ENCODE measurements at places on chromosomes 13 and 19.

GRCh38 chr13:85486663-85487062 is 312.6 kb downstream of the SLITRK6 start:
- DNase-seq: no peak

DNA sequence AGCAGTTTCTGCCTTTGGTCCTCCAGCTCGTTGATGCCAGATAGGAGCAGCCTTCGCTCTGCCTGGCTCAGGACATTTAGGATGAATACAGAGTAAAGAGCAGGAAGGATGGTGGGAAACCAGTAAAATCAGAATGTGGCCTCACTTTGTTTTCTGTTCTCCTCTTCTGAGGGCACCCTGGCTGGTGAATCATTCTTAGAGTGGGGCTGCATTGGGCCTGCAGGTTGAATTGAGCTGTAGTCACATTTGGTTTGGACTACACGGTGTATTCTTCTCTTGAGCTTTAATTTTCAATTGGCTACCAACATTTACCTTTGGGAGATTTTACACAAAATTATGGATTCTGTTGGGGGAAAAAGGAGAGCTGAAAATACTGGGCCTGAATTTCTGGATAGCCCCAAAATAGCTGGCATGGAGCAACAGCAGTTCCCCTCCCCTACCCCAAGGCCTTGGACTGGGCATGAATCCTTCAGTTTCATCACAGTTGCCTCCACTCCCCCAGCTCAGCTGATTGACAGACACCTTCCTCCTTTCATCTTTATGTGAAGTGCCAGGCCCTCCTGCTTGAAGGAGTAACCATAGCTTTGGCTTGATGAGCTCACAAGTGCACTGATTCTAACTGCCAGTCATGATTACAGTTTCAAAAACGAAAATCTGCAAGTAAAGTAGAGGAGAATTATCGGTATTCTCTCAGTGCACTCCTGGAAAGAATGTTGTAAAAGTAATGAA is 24.3 kb downstream of the ERCC5 start:
- no peak for DNase-seq

DNA sequence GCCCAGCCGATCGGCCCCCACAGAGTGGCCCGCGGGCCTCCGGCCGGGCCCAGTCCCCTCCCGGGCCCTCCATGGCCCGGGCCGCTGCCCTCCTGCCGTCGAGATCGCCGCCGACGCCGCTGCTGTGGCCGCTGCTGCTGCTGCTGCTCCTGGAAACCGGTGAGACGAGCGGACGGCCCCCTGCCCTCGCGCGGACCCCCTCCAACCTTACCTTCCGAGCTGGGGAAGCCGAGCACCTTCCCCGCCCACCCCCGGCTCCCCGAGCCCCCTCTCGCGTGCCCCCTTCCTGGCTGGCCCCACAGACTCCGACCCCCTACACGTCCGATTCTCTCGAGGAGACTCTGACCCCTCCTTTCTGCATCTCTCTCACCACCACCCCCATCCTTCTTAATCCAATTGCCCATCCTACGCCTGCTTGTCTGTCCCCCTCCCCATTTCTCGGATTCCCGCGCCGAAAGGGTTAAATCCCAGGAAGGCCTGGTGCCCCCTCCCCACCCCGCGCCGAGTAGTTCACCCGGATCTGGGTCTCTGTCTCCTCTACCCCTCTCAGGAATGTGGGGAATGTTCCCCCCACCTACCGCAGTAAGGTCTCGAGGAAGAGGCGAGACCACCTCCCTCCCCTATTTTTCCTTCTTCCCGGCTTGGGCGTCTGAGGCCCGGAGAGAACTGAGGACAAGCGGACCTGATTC is 502 bp downstream of the NECTIN2 start:
- DNase-seq: peak; percentile 64

DNA sequence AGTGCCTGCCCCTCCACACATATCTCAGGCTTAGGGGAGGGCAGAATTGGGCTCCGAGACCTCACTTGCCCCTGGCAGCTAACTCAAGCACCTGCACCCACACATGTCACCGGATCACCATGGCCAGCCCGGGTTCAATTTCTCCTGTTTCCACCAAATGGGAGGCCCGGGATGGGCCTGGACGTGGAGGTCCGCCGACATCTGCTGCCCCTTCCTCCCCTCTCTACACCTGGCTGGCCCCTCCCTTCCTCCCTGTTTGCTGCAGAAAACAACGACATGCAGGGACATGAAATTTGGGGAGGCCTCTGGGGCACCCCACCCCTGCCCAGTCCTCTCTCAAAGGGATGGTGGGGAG is 1.3 kb downstream of the PRKD2 start:
- DNase-seq: no peak

DNA sequence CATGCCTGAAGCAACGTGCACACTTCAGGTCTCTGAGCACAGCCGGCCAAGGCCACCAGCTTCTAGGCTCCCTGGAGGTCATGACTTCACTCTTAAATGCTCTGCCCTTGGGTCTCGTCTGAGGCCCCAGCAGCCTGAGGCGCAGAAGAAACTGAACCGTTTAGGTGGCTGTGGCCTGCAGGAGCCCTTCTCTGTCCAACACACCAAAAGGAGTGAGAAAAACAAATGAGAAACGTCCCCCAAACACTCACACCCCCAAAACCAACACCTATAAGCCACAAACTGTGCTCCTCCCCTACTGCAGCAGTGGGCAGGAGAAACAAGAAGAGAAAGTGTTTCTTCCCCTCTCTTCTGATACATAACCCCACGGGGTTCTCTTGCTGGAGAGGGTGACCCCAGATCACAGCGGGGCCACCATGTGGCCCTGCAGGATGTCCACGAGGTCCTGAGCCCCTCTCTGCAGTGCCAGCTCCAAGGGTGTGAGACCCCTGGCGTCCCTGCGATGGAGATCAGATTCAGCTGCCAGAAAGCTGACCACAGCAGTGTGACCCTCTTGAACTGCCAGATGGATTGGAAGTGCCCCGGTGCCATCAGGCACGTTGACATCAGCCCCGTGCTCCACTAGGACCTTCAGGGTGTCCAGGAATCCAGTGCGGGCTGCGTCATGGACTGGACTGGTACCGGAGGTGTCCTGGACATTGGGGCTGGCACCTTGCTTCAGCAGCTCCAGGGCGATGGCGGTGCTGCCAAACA is 1.0 kb upstream of the KRI1 start:
- DNase-seq: no peak

Measured in right forelimb (tissue), 1 donor.